ENCODE measurements at places on chromosomes 11 and 22.

DNA sequence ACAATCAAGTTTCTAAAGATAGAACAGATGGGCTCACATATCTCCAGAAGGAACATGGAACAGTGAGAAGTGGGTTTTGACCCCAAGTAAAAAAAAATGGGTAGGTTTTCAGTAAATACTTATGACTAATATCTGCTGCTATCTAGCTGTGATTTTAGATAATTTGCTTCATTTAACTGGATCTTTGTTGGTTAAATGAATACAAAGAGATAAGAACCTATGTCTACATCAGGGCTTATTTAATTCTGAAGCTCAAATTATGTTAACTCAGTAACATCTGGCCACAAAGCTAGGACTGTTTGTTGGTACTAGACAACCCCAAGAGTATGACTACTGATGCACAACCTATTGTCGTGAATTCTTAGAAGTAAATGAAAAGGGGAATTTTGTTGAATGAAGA is 144.4 kb upstream of the SESN3 start:
- DNase-seq = no peak

DNA sequence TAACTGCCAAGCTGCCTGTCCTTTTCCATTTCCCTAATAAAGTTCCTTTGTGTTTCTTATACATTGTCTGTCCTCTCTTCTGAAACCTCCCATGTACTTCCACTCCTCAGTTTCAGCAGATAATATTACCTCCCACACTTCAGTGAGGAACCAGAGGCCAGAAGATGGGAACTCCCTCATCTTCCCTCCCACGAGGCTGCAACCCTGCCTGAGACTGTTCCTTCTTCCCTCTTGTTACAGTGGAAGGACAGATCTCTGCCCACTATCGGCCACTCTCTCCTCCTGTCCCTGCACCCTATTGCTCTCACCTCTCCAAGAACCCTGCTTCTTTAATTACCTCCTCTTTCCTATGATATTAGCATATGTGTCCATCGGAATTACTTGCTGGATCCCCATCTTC is 38.1 kb upstream of the SWAP70 start:
- DNase-seq = no peak

DNA sequence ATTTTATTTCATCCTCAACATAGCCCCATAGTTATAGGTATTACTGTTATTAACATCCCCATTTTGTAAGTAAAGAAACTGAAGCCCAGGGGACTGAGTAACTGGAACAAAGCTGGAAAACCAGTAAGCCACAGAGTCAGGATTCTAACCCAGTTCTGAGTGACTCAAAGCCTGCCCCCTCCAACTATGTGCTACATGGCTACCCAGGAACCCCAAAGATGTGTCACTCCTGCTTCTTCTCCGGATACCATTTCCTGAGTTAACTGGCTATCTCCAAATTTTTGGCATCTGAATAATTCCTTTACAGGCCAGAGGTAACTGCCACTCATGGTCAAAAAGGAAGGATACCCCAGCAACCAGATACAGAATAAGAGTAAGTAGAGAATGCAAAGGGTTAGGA is 43.6 kb downstream of the TENM4 start:
- no peak for DNase-seq

GRCh38 chr22:17918840-17919239 is 105.5 kb downstream of the MICAL3 start:
- DNase-seq = no peak

DNA sequence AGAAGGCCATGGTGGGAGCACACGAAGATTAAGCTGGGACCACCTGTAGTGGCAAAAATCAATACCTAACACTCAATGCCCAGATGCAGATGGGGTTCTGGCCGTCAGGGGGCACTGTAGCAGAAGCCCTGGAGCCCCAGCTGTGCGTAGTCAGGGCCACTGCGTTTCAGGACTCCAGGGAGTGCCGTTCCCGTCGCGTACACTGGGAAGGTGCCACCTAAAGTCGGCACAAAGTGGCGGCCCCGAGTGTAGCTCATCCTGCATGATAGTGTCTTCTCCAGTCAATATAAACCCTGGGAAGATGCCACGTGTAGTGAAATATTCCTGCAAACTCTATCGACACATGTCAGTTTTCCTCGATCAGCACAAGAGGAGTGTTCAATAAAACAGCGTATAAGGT is 123.8 kb upstream of the NTM start:
- no peak for DNase-seq

DNA sequence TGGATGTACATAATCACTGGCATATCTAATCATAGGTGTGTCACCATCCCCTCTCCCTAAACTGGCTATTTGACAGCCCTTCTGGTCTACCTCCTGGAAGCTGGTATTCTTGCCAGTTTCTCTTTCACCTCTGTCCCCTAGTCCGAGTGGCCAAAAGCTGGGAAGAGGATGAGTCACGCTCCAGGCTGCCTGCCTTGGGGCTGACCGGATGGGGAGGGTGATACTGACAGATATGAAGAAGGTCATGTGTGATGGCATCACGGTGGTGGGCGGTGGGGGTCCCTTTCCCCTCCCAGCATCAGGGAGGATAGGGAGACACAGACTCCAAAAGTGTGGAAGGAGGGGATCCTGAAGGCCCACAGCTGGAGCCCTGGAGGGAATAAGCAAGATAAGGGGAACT is 4.8 kb downstream of the OAF start:
- DNase-seq = peak; percentile 69

DNA sequence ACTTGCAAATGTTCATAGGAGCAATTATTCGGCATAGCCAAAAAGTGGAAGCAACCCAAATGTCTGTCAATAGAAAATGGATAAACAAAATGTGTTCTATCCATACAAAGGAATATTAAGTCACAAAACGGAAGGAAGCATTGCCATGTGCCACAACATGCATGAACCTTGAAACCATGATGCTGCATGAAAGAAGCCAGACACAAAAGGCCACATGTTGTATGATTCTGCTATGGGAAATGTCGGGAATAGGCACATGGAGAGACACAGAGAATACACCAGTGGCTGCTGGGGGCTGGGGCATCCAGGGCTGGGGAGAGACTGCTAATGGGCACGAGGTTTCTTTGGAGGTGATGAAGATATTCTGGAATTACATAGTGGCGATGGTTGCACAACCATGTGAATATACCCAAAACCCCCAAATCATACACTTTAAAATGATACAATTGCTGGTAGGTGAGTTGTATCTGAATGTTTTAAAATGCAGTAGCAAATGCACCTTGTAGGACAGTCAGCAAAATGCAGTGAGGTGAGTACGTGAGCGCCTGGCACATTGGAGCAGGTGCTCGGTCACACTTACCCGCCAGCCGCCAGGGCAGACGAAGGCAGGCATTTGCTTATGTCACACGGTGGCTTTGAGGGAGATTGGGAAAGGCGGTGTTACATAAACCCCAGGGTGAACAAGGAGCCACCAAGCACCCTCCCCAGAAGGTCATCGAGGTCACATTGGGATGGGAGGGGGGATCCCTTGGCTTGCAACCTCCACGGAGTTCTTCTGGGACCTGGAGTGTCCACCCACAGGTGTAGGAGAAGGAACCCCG is 6.3 kb upstream of the OSM start:
- DNase-seq = no peak

DNA sequence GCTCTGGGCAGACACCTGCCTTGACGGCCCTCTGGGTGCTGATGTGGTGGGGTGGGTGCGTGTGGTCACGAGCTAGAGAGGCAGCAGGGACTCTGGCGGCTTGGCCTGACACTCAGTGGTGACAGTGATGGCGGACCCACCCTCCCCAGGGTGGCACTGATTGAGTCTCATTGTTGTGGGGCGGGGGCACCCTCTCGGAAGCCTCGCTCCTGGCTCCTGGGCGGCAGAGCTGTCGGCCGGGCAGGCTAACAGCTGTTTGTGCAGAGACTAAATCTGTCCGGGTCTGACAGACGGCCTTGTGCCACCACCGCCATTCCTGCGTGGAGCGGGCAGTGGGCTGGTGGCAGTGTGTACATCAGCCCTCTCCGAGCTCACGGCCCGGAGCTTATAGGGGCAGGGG is 15.6 kb downstream of the FLRT1 start:
- DNase-seq = no peak

DNA sequence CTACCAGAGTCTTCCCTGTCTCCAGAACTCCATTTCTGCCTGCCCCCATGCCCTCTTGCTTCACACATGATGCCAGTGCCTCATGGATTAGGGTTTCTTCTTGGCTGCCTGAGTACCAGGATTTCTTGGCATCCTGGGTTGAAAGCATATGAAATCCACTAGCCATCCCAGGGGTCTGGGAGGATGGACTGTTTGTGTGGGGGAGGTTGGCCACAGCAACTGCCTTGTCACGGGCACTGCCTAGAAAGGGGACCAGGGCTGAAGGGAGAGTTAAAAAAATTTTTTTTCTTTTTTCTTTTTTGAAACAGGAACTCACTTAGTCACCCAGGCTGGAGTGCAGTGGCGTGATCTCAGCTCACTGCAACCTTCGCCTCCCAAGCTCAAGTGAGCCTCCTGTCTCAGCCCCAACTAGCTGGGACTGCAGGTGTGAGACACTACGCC is 4.2 kb downstream of the USP35 start:
- peak; percentile 55 for DNase-seq

DNA sequence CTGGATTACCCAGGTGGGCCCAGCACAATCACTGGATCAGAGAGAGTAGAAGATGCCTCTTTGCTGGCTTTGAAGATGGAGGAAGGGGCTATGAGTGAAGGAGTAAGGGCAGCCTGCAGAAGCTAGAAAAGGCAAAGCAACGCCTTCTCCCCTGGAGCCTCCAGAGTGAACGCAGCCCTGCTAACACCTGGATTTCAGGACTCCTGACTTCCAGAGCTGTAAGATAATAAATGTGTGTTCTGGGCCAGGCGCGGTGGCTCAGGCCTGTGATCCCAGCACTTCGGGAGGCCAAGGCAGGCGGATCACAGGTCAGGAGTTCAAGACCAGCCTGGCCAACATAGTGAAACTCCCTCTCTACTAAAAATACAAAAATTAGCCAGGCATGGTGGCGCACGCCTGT is 102.4 kb downstream of the MORC2 start:
- DNase-seq = no peak

DNA sequence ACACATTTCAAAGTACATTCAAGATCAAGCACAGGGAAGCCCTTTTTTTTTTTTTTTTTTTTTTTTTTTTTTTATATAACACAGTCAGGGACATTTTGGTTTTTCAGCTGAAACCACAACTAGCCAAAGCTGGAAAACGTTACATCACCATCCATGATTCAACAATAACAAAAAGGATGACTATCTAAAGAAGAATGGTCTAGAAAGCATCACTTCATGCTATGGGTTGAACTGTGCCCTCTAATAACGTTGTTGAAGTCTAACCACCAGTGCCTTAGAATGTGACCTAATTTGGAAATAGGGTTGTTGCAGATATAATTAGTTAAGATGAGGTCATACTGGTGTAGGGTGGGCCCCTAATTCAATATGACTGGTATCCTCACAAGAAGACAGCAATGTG is 46.6 kb downstream of the MTMR2 start:
- peak; percentile 99 for DNase-seq

Measured in cardiac fibroblast (primary cell).